ENCODE measurements at places on chromosomes 1 and 21.

GRCh38 chr1:51190961-51191360, 45.1 kb upstream of the RNF11 start:
- DNase-seq: no peak

GRCh38 chr21:41832596-41833496, 46.3 kb downstream of the PRDM15 start:
- DNase-seq: peak; percentile 68

DNA sequence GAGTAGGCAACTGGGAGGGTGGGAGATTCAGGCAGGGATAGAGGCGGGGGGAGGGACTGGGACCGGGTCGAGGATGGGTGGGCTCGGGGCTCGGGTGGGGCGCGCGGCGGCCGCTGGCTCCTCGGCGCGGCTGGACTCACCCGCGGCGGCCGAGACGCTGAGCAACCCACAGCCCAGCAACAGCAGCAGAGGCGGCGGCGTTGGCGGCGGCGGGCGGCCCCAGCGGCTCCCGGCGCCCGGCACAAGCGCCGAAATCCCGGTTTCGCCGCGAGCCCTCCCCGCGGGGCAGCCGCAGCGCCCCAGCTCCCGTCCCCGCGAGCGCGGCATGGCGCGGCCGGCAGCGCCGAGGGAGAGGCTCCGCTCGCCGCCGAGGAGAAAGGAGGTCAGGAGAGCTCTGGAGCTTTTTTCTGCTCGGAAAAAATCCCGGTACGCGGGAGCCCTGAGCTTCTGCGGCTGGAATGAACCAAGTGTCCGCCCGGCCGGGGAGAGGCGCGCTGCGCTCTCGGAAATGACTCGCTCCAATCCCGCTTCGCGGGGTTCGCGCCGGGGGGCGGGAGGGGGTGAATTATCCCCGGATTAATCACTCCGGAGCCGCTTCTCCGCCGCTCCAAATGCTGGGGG, at the start of gene CSMD2:
Gene CSMD2 (minus strand): TSS at position 460 of the 621 bp plus-strand sequence. CDS start 133 bp downstream, at position 327.
- DNase-seq: no peak

DNA sequence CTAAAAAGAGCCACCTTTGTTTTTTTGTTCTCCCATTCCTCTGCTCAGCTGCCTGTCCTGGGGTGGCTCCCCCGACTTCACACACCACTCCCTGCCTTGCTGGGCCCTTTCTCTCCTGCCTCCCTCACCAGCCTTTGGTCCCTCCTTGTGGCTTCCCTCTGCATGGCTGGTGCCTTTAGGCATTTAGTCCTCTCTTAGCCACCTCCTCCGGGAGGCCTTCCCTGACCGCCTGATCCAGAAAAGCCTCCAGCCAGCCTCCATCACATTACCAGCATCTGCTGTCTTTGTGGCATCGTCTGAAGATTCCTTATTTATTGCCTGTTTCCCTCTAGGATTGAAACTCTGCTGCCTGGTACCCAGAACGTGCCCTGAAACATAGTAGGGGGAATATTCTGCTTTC, 46.2 kb upstream of the ACOT11 start:
- DNase-seq: no peak

GRCh38 chr21:25837533-25838265, 102.9 kb downstream of the GABPA start:
- no peak for DNase-seq

- no peak for DNase-seq
Observed at GRCh38 chr1:160868141-160868540, 5.5 kb upstream of the CD244 start.

DNA sequence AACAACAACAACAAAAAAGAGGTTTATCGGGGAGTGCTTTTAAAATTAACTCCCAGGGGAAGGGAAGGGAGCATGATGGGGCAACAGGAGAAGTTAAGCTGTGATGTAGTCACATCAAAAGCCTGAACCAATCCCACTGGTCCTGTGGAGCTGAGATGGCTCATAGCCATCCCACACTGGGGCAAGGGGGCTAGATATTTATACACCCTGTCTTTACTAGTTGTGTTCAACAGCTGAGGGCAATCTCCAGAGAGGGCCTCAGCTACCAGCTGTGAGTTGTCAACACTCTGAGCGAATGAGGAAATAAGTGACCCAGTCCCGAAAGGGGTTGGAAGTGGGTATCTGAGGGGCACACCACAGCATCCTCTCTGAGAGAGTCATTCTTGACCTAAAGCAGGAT, 31.0 kb upstream of the CREG1 start:
- no peak for DNase-seq

DNA sequence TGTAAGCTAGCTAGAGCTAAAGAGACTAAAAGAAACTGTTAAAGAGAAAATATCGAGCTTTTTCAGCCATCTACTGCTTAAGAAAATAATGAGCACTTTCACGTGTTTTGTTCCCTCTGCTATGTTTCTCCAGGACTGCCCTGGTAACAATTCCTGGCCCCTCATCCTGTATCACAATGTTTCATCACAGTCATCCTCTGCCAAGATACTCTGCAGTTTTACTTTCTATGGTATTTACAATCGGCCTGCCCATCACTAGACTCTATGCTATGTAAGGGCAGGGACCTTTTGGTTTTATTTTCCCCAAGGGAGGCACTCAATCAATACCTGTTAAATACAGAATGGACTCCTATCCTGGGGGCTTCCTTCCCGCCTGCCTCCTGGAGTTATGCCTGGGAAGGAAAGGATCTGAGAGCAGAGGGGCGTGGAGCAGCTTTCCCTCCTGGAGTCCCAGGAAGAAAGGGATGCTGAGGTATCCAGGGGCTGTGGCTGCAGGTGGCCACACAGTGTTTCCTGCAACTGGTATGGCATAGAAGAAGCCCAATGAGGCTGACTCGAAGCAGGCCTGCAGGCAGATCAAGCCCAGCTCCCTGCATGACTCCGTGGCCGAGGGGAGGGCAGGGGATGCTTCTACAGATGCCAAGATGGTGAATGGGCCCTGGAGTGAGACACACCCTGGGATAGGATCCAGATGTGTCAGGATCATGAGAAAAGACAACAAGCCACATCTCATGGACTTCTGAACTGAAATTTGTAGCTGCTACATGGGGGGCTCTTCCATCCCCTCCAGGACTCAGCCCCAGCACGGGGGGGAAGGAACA, 52.9 kb downstream of the MATN1 start:
- DNase-seq: no peak

- DNase-seq: no peak
Observed at GRCh38 chr1:41484402-41485241, at the start of gene EDN2. EDN2 (minus strand) TSS chr1:41484683; CDS start chr1:41484601, 82 bp downstream.

GRCh38 chr1:232291681-232292080, 338.3 kb downstream of the SIPA1L2 start:
- no peak for DNase-seq

GRCh38 chr1:172724765-172725613, 66.1 kb downstream of the FASLG start:
- DNase-seq: peak; percentile 22

- no peak for DNase-seq
Observed at GRCh38 chr1:92502247-92502646, 15.5 kb upstream of the GFI1 start.

DNA sequence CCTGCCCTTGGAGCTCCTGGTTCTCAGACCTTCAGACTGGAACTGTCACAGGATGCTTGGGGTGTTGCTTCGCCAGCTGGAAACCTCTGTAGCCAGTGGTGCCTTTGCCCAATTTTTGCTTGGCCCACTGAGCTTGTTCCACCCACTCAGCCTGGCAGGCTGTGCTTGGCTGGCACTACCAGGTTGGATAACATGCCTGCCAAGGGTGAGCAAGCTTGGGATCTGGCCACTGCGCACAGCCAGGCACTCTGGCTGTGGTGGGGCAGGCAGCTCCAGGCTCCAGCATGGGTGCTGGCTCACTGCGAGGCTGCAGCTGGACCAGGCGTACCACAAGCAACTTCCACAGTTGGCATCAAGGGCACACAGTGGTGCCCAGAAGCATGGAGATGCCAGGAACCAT, 967.8 kb upstream of the NCAM2 start:
- DNase-seq: no peak

GRCh38 chr1:176504848-176505553, 42.0 kb downstream of the PAPPA2 start:
- DNase-seq: no peak

DNA sequence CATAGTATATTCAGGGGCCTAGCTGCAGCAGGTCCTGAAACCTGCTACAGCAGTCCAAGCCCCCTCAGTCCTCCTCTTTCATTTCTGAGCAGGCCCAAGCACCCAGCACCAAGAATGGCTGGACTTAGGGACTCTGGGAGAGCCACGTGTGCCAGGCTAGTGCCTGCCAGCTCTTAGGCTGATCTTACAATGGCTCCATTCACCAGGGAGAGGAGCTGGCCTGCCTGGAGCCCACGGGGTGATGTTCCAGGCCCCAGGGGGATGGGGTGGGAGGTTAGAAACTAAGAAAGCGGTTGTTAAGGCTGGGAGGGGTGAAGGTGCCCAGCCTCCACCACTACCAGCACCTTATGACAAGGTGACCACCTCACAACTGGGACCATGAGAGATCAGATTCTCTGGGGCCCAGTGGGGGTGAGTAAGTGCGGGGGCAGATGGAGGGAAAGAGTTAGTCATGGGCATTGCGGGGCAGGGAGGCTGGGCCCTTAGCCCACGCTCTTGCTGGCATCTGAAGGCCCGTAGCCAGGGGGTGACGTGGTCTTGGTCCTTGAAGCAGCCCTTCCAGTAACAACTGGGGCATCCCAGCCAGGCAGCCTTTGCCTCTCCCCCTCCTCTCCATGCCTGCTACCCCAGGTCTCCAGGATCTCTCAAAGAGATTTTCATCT, 30.3 kb upstream of the CLIC4 start:
- no peak for DNase-seq

- no peak for DNase-seq
Observed at GRCh38 chr1:241063276-241063675, 293.7 kb downstream of the RGS7 start.

DNA sequence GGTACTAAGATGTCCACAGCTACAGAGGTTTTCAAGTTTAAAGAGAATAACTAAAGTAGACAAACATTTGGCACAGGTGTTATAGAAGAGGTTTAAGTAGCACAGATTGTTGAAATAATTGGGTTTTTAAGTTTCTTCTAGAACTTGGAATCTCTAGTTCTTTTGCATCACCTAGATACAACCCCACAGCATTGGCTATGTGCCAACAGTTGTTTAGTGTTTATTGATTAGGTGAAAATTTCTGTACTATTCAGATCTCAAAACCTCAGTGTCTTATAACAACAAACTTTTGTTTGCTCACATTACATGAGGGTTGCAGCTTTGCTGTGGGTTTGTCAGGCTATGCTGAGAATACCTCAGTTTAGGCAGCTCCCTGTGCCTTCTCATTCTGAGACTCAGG, 162.5 kb downstream of the TBX15 start:
- no peak for DNase-seq

Measured in GM20000 (cell line).